IMR-90 (cell line): ENCODE measurements at places on chromosomes 16 and 17. TPM values are rescaled to one million over a fixed set of nuclear protein-coding genes. Genes with fewer than 3 reads are reported as not detected.

DNA sequence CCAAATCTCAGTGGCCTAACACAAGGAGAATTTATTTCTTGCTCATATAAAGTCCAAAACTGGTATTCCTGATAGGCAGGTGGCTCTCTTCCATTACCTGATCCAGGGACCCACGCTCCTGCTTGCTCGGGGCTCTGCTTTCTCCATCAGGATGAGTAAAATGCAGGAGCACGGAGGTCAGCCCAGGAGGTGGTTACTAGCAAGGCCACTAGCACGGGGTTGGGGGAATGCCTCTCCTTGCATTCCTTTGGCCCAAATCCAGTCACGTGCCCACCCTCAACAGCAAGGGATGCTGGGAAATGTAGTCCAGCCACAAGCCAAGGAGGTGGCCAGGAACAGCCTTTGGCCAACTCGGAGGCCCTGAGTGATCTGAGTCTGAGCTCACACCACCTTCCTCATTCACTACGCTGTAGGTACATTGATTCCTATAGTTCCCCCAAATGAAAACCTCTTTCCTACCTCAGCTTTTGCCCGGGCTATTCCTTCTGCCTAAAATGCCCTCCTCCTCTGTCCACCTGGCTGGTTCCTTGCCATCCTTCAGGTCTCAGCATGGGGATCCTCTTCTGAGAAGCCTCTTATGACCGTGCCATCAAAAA is 38.3 kb upstream of the HAPSTR1 start:
- DNase-seq: peak; percentile 75

Gene NECAB2
- 0.26 and 0.27 TPM in 2 replicates for polyA plus RNA-seq

Gene GLTPD2
- not detected in 2 replicates for polyA plus RNA-seq

GRCh38 chr16:62933929-62934328 is 897.7 kb upstream of the CDH8 start:
- no peak for DNase-seq

- DNase-seq: no peak
Measured at GRCh38 chr16:4796982-4797804, 2.0 kb downstream of the SMIM22 start.

Gene ZFHX3
- 1.7 and 2.0 TPM in 2 replicates for polyA plus RNA-seq

GRCh38 chr16:15919331-15919730 is 30.1 kb upstream of the ABCC1 start:
- DNase-seq: peak; percentile 29

DNA sequence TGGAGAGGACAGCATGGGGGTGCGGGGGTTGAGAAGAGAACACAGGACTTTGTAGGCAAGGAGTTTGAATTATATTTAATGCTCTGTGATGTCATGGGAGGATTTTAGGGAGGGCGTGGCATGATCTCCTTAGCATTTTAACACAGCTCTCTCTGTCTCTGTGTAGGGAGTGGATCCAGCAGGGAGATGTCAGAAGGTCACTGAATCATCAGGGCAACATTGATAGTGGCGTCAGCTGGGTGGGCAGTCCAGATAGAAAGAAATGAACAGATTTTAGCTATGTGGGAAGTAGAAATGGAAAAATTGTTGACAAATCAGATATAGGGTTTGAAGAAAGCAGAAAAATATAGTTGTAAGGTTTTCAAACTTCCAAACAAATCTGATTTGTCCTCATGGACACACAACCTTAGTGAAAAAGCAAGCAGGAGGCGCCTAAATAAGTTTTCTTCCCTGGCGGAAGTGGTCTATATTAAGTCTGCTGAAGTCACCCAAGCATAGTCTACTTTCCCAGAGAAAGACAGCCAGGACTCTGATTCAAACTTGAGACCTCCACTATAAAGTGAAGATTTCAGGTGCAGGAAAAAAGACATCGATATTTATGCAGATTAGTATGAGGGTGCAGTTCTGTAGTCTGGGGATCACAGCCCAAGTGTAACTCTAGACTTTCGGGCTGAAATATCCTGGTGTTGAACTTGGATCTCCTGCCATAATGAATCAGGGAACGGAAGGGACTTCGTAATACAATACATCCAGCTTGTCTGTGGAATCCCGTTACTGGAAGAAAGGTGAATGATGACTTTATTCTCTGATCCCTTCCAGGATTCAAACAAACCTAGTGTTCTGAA is 10.1 kb upstream of the PCTP start:
- no peak for DNase-seq

DNA sequence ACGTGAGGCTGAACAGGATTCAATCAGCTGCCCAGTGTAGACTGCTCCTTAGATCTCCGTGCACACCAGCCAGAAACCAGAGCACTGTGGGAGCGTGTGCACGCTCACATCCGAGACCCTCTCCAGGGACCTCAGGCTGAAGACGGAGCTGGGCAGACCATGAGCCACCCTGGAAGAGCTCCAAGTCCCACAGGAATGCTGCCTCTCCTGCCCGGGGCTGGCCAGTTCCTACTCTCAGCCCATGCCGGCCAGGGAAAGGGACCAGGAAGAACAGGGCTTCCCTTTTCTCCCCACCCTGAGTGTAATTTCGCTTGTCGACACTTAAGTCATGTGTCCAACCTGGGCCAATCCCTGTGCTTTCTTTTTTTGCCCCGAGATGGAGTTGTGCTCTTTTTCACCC is 6.9 kb downstream of the ALYREF start:
- no peak for DNase-seq

DNA sequence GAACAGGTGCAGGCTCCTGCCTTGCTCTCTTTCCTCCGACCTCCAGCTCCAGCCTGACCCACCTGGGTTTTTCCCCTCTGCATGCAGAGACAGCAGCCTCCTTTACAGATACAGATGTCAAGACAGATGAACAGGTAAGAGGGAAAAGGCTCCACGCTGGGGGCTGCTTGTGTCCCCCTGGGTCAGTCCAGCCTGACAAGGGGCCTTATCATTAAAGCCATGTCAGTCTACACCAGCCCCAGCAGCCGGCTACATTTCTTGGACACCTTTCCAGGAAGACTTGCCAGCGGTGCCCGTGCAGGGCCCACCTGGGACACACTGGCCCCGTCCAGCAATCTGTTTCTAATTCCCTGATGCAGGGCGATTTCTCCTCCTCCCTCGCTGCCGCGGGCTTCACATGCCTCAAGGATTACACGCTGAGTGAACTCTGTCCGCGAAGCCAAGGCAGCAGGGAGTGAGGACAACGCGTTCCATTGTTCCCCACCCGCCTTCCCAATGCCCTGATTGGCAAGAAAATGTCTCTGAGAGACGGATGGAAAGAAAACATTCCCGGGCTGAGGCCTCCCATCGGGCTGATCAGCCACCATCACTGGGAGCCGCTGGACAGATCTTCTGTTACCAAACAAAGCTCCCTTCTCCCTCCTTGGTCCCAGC is 184.7 kb downstream of the C16orf95 start:
- DNase-seq: peak; percentile 60

GRCh38 chr17:67180275-67180674 is 64.7 kb downstream of the HELZ start:
- DNase-seq: no peak

- DNase-seq: no peak
Measured at GRCh38 chr16:67940446-67941089, 3.4 kb downstream of the LCAT start.

DNA sequence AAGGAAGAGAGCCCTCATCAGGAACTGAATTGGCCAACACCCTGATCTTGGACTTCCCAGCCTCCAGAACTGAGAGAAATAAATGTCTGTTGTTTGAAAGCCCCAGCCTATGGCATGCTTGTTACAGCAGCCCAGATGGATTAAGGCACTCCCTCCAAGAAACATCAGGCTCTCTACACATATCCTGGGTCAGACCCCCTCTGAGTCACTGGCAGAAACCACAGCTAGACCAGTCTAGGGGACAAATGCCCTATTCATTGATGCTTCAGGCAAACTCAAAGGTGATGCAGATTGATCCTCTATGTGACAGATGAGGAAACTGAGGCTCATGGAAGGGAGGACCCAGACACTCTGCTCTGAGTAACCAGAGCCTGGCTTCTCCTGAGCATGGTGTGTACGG is 116.8 kb downstream of the WSCD1 start:
- no peak for DNase-seq

DNA sequence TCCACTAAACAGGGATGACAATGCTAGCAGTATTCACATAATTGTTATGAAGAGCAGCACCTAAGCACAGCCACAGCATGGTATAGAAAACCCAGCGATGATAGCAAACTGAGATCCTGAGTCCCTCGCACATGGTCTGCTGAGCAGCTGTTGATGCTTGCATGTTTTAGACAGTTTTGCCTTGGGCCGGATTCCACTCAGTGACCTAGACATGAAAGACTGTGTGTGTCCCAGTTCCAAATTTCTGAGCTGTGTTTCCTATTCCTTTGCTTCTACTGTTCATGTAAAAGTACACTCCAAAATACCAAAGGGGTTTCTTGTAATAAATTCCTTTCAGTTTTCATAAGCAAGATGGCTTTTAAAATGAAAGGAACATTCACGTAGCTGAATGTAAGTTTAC is 30.8 kb upstream of the CMTR2 start:
- no peak for DNase-seq

GRCh38 chr16:59126486-59126885 is 392.4 kb upstream of the GOT2 start:
- DNase-seq: no peak

DNA sequence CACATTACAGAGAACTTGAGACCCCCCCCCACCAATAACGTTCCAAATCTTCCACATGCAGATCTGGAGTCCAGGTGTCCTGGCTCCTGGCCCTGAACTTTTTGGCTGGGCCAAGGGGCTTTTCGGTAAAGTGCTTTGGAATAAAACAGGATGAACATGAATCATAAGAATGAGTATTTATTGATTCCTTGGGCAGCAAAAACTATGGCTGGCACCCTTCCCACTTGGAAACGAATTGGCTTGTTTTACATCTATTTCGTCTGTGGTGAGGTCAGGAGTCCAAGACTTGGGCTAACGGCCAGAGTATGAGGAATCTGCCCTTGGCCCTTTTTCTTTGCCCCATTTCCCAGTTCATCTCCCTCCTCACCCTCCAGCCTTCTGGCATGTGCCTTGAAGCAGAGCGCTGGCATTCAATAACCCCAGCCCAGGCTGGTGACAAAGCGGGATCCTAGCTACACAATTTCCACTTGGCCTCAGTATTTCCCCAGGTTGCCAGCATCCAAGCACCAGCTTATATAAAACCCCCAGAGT is 4.1 kb upstream of the UBTF start:
- DNase-seq: peak; percentile 65

DNA sequence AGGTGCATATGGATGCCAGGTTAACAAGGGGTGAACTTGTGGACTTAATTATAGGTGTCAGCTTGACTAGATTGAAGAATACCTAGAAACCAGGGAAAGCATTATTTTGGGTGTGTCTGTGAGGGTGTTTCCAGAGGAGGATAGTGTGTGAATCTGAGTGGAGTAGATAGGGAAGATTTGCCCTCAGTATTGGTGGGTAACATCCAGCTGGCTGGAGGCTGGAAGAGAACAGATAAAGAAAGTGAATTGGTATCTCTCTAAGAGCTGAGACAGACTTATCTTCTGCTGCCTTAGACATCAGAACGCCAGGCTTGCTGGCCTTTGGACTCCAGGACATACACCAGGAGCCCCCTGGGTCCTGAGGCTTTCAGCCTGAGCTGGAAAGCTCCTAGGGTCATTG is 75.2 kb downstream of the CDRT15 start:
- no peak for DNase-seq

- DNase-seq: no peak
Measured at GRCh38 chr17:78923660-78924453, 1.3 kb downstream of the TIMP2 start.
